ENCODE measurements at places on chromosomes 2 and 18.

DNA sequence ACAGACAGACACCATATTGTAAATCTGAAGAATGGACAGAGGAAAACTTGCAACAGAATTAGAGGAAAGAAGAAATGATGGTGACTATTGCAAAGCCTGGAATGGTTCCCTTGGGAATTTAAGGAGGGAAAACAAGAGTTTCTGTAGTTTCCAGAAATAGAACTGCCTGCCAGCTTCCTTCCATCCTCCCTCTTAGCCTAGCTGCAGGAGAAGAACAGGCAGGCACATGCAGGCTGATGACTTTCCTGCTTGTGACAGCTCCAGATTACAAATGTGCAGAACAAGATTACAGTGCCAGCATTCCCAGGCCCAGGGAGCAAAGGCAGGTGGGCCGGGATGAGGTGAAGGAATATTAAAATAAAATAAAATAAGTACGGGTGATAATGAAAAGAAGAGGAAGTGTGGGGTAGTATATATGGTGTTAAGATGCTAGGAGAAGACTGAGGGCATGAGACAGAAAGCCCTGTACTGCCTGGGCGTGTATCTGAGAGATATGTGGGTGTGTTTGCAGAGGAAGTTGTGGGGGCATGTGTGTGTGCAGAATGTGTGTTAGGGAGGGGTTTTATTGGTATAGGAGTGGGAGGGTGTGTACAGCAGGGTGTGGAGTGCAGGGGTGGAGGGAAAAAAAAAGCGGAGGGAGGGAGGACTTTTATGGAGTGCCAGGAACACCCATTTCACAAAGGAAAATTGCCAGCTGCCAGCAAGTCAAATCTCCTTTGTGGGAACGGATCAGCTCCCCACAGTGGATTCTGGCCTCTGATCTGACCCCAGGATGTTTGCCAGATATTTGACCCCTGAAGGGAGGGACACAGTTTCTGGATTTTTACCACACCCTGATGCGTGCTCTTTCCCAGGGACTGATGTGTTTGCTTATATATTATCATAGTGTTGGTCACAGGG lies 43.9 kb upstream of the NEMP2 start:
- peak; percentile 44 for DNase-seq

GRCh38 chr2:9107168-9108025 lies 99.2 kb upstream of the ASAP2 start:
- DNase-seq: no peak

- DNase-seq: no peak
These were observed 26.0 kb downstream of the ADRA2B start for GRCh38 chr2:96090196-96090926.

DNA sequence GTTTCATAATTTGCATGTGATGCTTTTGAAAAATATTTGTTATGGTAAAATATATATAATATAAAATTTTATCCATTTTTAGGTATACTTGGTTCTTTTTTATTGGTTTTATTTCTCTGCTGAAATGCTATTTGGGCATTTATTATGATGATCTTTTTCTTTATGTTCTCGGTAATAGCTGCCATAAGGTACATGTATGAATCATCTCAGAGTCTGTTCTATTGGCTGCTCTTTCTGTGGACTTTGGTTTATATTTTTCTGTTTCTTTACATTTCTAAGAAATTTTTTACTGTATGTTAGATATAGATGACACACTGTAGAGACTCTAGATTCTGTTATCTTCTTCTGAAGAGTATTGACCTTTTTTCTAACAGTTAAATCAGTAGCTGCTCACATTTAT lies 219.9 kb downstream of the MBD5 start:
- DNase-seq: no peak

- no peak for DNase-seq
These were observed 34.9 kb downstream of the PTCD3 start for GRCh38 chr2:86140969-86141392.

Measured in erythroblast (primary cell).